ENCODE measurements at places on chromosomes 1 and 21.

- DNase-seq, result no peak
These were observed 11.7 kb downstream of the SNRPE start for GRCh38 chr1:203873094-203873493.

GRCh38 chr1:234992065-234992464 is 136.6 kb downstream of the TOMM20 start:
- DNase-seq, result no peak

- DNase-seq, result no peak
These were observed 20.2 kb upstream of the ACTA1 start for GRCh38 chr1:229454056-229454455.

DNA sequence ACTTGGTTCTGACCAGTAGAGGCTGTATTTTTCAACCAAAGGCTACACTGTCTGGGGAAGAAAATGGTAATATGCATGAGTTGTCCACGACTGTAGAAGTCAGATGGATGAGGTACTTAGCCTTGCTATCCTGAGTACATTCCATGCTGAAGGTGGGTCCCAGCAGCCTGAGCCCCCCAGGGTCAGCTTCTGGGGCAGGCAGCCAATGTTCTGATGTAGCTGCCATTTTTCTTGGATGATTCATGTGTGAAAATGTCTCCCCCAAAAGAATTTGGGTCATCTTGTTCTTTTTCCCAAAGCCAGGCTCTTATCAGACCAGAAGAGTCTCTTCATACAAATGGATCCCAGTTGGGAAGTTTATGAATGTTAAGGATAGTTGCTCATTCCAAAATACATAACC is 172.2 kb upstream of the UBE2U start:
- no peak for DNase-seq

DNA sequence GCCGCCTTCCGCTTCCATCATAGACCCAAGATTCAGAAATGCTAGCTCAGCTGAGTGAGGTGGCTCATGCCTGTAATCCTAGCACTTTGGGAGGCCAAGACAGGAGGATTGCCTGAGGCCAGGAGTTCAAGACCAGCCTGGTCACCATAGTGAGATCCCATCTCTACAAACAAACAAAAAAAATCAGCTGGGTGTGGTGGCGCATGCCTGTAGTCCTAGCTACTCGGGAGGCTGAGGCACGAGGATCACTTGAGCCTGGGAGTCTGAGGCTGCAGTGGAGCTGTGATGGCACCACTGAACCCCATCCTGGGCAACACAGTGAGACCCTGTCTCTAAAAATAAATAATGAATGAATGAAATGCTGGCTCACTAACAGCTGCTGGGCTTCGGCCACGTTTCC is 39.7 kb downstream of the TOMM20 start:
- DNase-seq, result no peak

DNA sequence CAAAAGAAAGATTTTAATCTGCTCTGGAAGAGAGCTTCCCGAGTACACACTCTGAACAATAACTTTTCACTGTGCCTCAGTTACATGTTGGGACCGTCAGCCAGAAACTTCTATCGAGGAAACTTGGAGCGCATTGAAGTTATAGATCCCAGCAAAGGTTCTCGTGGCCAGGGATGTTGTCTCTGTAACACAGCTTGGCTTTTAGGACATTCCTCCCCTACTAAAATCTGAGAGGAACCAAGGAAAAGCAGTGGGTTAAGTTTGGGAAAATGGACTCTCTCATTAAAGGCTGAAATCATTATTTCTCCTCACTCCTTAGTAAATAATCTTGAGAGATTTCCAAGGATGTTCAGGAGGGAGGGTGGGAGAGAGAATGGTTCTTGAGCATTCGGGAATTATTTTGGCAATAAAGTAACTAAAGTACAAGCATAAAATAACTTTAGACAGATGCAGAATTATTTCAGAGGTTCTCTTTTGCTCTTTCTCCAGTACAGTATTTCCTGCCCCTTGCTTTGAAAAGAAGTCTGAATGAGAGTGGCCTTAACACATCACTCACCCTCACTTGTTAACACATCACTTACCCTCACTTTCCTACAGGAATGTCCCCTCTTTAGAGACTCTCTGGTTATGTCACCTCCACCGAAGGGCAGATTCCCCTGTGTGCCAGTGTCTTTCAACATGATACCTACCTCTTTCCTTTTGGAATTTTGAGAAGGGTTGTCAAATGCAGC is 1.8 kb upstream of the NFIA start:
- no peak for DNase-seq

GRCh38 chr1:153680120-153680403 is 1.6 kb downstream of the NPR1 start:
- DNase-seq, result no peak

DNA sequence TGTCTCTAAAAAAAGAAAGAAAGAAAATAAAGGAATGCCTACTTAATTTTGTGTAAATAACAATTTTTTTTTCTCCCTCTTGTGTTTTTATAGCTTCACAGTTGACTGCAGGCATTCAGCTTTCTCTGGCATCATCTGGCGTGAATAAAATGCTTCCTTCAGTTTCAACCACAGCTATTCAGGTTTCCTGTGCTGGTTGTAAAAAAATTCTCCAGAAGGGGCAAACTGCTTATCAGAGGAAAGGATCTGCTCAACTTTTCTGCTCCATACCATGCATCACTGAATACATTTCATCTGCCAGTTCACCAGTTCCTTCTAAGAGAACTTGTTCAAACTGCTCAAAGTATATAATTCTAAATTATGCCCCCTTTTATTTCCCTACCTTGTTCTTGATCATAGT is 18.0 kb downstream of the ZMYM1 start:
- no peak for DNase-seq

DNA sequence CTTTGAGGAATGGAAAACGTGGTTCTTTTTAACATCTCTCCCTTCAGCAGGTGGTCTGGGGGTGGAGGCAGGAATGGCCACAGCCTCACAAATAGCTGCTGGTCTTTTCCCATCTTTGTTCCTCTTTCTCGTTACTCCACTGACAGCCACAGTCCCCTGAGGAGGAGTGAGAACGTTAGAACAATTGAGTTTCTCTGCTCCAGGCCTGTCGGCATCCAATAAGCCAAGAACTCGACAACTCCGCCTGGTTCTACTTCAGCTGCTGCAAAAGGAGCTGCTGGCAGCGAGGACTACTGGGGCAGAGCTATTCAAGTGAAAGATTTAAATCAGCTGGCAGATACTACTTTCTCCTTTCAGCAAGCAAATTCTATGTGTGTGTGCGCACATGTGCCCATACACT is 169.5 kb upstream of the GALNT2 start:
- DNase-seq, result no peak

GRCh38 chr1:118201524-118201923 is 16.5 kb upstream of the SPAG17 start:
- no peak for DNase-seq

- no peak for DNase-seq
These were observed 270.3 kb upstream of the SNX7 start for GRCh38 chr1:98391175-98391574.

DNA sequence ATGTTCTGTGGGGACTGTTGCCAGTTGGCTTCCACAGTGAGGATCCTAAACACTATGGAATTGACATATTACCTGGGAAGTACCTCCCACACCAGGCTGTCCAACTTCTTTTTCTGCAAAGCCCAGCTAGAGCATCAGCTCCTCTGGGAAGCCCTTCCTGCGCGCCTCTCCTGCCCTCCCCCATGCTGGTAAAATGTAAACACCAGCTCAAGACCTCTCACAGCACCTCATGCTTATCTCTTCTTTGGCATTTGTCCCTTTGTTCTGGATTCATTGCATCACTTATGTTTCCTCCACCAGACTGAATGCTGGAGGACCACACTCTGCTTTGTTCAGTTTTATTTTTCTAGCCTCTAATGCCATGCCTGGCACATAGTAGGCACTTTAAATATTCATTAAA is 172.1 kb downstream of the HHAT start:
- DNase-seq, result no peak

DNA sequence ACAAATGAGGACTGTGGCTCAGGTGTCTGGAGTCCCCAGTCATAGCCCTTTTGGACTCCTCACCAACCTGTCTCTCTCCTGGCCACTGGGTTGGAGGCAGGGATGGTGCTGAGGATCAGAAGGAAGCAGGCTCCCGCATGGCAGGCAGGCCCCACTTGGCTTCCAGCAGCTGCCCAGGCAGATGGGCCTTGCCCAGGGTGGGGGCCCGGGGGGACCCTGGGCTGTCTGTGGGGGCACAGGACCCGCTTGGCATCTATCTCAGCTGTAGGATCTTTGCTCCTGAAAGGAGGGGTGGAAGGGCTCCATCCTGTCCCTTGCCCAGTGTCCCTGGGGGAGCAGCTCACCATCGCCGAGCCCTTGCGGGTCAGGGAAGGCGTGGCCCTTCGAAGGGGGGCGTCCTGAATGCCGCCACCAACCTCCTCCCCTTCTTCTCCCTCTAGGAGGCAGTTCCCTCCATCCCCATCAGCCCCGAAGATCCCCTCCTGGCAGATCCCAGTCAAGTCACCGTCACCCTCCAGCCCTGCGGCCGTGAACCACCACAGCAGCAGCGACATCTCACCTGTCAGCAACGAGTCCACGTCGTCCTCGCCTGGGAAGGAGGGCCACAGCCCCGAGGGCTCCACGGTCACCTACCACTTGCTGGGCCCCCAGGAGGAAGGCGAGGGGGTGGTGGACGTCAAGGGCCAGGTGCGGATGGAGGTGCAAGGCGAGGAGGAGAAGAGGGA is 154.5 kb downstream of the PEX14 start:
- DNase-seq, result no peak

GRCh38 chr1:177960939-177961622 is 8.8 kb downstream of the SEC16B start:
- DNase-seq, result no peak

GRCh38 chr1:11977625-11978024 is 2.6 kb upstream of the MFN2 start:
- no peak for DNase-seq

GRCh38 chr1:94617134-94617805 is 75.7 kb upstream of the F3 start:
- DNase-seq, result no peak

DNA sequence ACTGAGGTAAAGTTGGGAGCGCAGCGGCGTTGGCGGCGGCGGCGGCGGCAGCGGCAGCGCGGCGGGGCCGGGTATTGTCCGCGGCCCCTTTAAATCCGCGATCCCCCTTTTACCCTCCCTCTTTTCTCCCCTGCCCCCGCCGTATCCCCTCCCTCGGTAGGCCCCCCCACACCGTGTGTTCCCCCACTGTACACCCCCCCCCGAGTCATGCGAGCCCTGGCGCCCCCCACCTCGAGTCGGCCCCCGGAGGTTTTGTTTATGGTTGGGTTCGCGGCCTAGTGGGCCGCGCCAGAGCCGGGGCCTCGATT is 169 bp downstream of the UBAP2L start:
- DNase-seq, result peak; percentile 67

DNA sequence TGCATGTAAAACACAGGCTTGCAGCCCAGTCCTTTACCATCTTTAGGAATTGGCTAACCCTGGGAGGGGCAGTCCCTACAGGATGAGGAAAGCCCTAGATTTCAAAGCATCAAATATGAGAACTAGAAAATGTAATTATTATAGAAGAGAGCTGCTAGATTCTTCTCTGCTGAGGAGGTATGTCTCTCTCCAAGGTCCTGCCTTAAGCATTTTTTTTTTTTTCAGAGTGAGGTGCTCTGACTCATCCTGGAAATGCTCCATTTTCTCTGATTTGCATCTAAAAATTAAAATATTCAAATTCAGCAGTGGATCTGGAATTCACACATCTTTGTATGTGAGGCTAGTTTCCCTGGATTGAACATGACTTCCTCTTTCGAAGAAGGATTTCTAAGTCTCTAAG is 149.8 kb downstream of the ZNF648 start:
- no peak for DNase-seq

GRCh38 chr1:68213843-68214242 is 18.5 kb downstream of the WLS start:
- DNase-seq, result no peak

DNA sequence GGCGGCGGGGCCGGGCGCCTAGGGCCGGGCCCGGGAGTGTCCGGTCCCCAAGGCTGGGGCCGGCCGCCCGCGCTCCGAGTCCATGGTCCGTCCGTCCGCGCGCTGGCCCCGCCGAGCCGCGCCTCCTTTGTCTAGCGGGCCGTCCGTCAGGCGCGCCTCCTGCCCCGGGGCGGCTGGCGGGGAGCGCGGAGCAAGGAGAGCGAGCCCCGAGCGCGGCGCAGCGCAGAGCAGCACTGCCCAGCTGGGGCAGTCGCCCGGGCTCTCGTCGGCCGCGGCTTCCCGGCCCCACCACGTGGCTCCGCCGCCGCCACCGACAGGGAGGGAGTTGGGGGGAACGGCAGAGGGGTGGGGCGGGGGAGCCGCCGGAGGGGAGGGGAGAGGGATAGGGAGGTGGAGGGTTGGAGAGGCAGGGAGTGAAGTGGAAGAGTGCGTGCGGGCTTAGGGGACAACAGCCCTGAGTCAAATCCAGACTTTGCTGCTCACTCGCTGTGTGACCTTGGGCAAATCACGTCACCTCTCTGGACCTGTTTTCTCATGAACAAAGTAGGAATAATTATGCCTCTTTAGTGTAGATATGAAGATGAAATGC is at the start of gene NKAIN1:
Gene NKAIN1 (minus strand): TSS at position 235 of the 589 bp plus-strand sequence. CDS start 340 bp downstream, outside the sequence.
- DNase-seq, result peak; percentile 36

DNA sequence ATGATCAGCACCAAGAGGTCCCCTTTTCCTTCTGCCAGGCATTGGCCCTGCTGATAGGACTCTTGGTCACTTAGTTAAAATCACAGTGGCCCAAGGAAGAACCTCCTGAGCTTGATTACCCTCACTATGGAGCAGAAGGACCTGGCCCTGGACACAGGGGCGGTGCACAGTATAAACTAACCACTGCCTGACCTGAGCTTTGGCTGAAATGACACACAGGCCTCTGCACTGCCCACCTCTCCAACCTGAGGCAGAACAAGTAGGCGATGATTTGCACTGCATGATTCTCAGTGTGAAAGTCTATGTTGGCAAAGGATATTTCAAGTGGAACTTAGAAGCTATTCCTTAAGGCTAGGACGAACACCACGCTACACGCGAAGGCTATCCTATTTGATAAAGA is 48.5 kb downstream of the CAPN2 start:
- no peak for DNase-seq

DNA sequence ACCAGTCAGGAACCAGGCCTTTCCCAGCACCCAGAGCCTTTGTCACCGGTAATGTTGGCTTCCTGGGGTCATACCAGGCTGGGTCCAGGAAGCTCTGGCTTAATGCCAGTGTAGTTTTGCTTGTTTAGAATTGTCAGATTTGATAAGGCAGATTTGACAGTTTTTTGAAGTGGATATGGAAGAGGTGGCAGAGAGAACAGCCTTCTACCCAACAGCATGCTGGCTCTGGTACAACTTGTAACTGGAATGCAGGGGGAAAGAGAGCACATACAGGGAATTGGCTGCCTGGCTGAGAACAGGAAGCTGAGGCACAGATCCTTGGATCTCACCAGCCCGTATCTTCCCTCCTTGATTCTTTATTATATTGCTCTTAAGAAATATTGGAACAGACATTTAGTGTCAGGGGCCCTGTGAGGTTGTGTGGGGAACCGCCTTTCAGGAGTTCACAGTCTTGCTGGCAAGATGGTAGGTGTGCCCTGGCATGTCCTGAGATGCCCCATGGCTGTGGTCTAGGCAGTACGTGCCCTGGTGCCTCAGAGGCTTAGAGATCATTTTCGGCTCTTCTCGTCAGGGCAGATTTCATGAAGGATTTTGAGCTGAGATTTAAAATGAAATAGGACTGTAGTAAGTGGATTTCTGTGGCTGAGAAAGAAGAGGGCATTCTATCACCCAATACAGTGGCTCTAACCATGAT is 227.0 kb downstream of the PBX1 start:
- no peak for DNase-seq

Measured in putamen (tissue), 1 donor.